ENCODE measurements at places on chromosomes 7 and 10.

DNA sequence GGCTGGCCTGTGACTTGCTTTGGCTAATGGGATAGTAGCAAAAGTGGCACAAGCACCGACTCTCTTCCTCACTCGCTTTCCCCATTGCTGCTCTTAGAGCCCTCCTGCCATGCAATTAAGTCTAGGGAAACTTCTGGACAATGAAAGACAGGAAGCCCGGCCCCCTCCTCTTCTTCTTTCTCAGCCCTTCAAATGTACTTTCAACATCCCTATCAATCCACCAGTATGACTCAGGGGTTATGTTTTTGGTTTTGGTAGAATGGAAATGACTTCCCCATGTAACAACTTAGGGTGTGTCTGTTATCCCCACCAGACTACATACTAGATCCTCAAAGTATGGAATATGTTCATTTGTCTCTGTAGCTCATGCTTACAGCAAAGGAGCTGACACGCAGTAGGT, 139.0 kb upstream of the GDF10 start:
- DNase-seq = no peak

DNA sequence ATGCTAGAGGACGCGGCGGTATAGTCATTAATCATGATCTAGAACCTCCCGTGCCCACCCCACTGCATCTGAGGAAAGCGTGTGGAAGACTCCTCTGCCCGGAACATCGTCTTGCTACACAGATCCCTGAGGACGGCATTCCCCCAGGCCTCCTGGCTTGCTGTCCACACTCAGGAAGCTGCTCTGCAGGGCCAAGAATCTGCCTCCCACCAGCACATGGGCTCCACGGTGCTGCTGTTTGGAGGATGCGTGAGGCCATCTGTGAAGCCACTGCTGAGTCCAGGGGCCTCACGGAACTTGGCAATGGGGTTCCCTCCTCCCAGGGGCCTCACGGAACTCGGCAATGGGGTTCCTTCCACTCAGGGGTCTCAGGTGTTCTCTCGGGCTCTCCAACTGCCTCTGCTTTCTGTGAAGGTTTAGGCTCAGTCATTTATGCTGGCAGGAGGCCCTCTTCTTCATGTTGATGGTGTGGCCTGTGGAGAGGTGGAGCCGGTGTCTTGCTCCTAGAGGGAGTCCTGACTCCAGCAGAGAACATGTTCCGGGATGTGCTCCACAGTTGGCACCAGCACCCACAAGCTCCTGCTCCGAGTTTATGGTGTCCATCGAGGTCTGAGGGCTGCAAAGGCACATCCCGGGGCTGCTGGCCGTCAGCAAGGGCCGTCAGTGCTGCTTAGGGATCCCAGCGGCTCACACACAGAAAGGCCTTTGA, 273.3 kb downstream of the DNAJB6 start:
- no peak for DNase-seq

- no peak for DNase-seq
These were observed 132.4 kb upstream of the FOXK1 start for GRCh38 chr7:4549681-4550080.

- no peak for DNase-seq
These were observed 114.9 kb upstream of the PDLIM1 start for GRCh38 chr10:95405655-95406054.

- peak; percentile 63 for DNase-seq
These were observed 22.6 kb upstream of the CREB5 start for GRCh38 chr7:28389504-28390395.

DNA sequence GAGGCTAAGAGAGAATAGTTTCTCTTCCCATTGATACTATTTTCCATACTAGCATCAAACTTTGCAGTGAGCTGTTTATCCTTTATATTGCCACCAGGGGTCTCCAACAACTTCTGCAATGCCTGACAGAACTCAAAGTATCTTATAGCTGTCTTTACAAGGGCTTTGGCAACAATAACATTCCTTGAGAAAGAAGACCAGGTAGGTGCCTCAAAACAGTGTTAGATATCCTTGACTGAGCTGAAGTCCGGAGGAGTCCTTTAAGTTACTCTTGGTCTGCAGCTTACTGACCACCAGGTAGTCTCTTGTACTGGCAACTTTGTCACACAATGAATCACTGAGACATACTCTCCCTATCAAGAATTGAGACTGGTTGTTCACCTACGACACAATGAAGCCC, 30.0 kb upstream of the TES start:
- peak; percentile 6 for DNase-seq

- no peak for DNase-seq
These were observed 87.2 kb downstream of the GSDME start for GRCh38 chr7:24669971-24670591.

DNA sequence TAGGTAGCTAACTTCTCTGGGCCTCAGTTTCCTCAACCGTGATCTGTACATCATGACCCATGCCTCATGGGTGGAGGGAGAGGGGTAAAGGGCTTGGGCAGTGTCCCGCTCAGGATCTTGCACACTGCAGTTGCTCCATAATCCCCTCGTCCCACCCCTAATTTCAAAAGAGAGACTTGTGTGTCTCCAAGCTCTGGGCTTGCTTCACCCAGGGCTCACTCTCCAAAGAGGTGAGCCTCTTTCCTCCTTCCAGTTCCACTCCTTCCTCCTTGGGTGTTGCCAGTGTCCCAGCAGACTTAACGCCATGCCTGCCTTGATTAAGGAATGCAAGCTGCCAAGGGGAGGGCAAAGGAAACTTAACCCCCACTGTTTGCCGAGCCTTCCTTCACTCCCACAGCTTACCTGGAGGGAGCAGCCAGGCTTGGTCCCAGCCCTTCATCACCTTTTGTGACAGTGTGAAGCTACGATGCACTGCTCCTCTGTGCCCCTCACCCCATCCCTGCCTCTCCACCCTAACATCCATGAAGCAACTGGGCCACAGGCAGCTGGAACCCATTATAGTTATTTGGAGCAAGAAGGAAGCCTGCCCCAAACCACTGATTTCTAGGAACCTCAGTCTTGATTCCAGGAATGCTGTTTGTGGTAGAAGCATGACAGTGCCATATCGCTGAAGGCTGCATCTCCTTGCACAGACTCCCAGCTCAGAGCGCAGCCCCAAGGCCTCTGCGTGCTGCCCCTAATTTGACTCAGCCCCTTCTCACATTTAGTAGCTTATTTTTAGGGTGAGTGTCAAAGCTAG, 363.3 kb downstream of the TNS3 start:
- no peak for DNase-seq

DNA sequence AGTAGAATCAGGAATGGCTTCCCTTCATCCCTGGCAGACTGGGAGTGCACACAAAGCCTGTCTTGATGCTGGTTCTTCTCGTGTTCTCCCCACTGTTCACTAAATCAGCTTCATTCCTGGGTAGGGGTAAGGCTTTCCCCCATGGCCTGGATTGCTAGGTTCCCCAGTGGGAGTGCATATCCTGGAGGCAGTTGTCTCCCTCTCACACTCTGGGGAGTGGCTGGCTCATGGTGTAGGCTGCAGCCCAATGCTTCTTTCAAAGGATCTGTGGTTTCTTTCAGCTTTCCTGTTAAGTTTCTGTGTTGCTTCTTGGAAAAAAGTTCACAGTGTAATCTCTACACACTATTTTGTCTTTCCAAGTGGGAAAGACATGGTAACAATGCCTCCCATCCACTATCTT, 32.6 kb upstream of the ARMC3 start:
- DNase-seq = no peak

GRCh38 chr10:70354556-70354955, 27.9 kb downstream of the LRRC20 start:
- DNase-seq = no peak

GRCh38 chr7:94403546-94403945, 8.9 kb downstream of the COL1A2 start:
- no peak for DNase-seq

DNA sequence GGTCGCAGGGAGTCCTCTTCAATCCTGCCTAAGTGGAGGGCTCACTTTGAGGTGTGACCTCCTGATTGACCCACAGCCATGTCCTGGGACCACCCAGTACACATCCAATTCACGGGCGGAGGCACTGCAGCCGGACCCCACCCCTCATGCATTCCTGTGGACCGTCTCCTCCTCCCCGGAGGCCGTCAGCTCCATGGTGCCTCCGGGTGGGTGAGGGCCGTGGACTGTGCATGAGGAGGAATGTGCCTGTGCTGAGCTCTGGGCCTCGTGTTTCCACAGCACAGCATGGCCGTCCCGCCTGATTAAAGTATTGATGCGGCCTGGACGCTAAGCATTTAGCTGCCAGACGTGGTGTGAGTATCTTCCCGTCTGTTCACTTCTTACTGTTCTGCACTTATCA, 52.8 kb downstream of the CFAP46 start:
- no peak for DNase-seq

DNA sequence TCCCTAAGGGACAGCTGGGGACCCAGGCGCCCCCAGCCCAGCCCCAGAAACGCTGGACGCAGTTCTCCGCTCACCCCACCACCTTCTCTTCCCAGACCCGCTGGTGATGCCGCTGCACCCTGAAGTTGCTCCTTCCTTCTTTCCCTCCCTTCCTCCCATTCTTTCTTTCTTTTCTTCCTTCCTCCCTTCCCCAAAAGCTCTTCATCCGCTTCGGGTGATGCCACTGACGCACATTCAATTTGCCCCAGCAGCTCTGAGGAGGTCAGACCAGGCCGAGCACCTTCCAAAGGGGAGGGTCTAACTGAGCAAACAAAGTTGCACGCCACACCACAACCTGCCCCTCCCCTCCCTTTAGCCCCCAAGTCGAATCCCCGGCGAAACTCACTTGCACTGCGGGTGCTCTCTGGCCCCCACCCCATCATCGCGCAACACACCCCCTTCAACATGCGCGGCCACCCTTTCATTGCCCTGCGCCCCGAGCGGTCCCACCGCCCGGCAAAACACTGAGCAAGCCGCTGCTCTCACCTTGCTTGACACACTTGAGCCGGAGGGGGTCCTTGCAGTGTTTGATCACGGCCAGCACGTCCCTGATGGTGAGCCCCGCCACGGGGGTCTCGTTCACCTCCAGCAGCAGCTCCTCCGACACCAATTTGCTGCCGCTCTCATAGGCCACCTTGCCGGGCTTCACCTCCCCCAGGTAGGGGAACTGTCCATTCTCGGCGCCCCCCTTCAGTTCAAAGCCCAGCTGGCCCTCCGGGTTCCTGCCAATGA, 787 bp downstream of the MAGI2 start:
- DNase-seq = no peak

- DNase-seq = no peak
These were observed 61.1 kb downstream of the CNOT4 start for GRCh38 chr7:135448753-135449152.

- no peak for DNase-seq
These were observed 122.7 kb downstream of the TRRAP start for GRCh38 chr7:99000904-99001465.

- DNase-seq = no peak
These were observed 25.1 kb downstream of the AP5Z1 start for GRCh38 chr7:4800487-4800886.

- DNase-seq = no peak
These were observed 337.9 kb downstream of the EXOC4 start for GRCh38 chr7:133590795-133591194.

GRCh38 chr7:4742051-4742573, 33.3 kb upstream of the AP5Z1 start:
- DNase-seq = no peak

DNA sequence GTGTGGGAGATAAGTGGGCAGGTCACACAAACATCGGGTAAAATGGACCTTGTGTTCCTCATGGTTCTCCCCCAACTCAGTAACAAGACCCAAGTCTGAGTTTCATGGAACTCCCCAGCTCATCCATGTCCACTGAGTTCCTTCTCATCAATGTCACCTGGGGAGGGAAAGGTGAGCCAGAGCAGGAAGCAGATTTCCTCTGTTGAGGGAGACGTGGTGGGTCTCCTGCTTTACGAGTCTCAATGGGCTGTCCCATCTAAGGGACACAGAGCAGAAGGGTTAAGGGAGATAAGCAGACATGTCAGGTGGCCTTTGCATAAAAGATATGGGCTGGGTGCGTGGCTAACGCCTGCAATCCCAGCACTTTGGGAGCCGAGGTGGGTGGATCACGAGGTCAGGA, 56.5 kb upstream of the SORCS3 start:
- no peak for DNase-seq

GRCh38 chr7:21996641-21997040, 50.9 kb upstream of the CDCA7L start:
- no peak for DNase-seq

Measured in NCI-H146 (cell line).